ENCODE measurements at places on chromosomes 1 and 21.
A peak's percentile ranks its signal among the peaks of the same experiment; 100 is the strongest.

GRCh38 chr1:27940297-27940696 is 5.5 kb downstream of the SMPDL3B start:
- DNase-seq = peak; percentile 18

DNA sequence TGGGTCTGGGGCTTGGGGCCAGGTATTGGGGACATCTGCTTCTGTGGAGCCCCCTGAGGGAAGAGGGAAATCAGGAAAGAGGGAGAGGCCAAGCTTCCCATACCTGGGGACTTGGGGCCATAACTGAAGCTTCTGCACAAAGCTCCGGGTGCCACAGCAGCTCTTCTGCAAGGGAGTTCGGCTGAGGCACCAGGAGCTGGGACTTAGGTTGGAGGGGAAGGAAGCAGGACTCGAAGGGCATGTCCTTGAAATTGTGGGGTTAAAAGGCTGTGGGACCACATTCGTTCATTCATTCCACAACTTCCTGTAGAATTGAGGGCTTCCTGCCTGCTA is 1.7 kb upstream of the EPS8L3 start:
- DNase-seq = no peak

- DNase-seq = peak; percentile 67
Measured at GRCh38 chr21:15051644-15052458, 12.9 kb downstream of the NRIP1 start.

DNA sequence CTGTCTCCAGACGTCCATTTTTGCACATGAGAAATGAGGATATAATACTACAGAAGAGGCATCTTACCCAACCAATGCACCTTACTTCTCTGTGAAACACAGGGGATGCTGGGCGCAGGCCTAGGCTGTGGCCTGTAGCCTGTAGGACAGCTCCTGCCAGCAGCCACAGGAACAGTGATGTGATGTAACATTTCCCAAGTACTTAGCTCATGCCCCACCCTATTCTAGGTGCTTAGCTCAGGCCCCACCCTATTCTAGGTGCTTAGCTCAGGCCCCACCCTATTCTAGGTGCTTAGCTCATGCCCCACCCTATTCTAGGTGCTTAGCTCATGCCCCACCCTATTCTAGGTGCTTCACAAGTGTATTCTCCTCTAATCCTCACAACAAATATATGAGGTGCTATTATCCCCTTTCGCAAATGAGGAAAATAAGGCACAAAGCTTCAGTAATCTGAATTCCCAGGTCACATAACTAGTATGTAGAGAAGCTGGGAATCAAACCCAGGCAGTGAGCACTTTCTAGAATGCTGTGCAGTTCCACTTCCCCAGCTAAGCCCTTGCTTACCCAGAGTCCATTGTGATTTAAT is 4.6 kb upstream of the NAXE start:
- no peak for DNase-seq

DNA sequence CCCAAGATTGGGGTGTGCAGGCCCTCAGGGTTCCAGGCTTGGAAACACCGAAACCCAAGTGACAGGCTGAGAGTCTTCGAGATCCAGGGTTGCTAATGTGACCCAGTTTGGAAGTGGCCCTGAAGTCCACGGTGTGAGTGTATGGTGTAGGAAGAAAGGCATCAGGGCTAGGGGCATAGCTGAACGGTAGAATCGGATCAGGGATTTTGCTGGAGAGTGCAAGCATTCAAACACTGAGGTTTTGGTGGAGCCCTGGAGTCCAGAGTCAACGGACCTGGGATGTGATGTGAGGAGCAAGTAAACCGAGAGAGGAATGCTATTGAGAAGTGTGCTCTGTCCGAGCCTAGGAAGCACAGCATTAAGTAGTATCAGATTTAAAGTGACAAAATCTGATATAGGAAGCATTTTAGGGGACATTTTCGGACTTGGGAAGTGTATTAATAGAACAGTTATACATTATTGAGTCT is 958 bp downstream of the NFYC start:
- DNase-seq = peak; percentile 54

GRCh38 chr1:119097380-119097779 is 43.1 kb downstream of the WARS2 start:
- peak; percentile 45 for DNase-seq

GRCh38 chr1:161299347-161299746 is 10.4 kb downstream of the MPZ start:
- no peak for DNase-seq

GRCh38 chr1:55725378-55725777 is 510.2 kb upstream of the USP24 start:
- no peak for DNase-seq

All from ACHN (cell line).